ENCODE measurements at places on chromosomes 11 and 22.

- no peak for DNase-seq
These were observed 79.5 kb upstream of the HMGXB4 start for GRCh38 chr22:35177811-35178210.

DNA sequence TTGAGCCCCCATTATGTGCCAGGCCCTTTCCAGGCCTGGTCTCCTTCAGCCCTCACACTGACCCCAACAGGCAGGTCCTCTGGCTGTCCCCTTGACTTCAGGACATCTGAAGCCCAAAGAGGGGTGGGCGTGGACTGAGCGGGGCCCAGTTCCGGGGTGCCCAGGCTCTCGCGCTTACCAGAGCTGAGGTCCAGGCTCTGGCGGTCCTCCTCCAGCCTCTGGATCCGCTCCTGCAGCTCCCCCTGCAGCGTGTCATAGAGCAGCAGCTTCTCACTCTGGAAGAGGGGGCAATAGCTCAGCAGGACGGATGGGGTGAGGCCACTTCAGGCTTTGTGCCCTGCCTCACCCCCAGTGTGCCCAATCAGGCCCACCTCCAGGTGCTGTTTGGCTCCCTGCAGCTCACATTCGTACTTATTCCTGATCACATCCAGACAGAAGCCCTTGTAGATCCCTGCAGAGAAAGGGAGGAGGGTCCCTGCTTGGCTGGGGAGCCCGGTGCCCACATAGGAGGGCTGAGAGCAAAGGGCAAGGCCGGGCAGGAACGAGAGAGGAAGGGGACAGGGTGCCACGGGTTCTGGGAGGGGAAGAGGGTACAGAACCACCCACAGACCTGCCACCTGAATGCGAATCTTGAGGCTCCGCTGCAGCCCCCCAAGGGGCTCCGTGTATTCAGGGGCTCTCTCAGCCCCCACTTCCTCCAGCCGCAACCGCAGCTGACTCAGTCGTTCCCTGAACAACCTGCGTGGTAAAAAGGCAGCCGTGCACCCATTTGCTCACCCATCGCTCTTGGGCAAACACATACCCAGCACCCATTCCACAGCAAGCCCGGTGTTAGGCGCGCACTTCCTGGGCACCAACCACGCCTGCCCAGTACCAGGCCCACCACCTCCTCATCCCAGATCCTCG, 4.1 kb downstream of the BRMS1 start:
- DNase-seq: no peak

DNA sequence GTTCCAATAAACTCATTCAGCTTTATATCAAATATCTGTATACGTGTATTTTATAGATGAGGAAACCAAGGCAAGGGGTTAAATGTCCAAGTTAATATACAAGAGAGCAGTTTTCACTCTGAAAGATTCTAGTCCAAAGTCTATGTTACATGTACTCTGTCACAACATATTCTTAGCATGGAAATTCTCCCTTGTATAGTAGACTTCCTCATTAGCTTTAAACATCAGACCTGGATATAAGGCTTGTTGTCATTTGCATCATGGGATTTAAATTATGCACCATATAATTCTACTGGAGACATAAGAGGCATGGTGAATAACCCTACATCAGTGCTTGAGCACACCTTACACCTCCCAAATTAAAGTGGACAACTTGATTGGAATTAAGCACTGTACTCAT, 681.9 kb upstream of the CCDC179 start:
- DNase-seq: no peak

GRCh38 chr11:2933375-2934020, 4.3 kb upstream of the PHLDA2 start:
- DNase-seq: no peak

- DNase-seq: no peak
These were observed 3.3 kb downstream of the CD248 start for GRCh38 chr11:66313321-66314185.
